WERI-Rb-1 (cell line): ENCODE measurements at places on chromosomes 12 and 14.

DNA sequence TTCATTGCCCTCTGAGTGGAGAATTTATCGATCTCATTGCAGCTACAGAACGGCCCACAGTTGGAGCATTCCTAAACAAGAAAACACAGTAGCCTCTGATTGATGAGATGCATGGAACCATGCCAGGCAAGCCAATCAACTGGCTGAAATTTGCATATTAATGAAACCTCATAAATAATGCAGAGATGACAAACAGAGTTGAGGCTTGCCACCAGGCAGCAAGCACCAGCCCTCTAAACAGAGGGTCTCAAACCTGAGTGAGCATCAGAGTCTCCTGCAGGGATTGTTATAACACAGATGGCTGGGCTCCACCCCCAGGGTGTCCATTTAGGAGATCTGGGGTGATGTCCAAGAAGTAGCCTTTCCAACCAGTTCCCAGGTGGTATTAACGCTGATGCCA lies 60.9 kb upstream of the CMKLR1 start:
- no peak for DNase-seq

GRCh38 chr14:33352821-33353220 lies 414.1 kb downstream of the NPAS3 start:
- DNase-seq, result no peak

DNA sequence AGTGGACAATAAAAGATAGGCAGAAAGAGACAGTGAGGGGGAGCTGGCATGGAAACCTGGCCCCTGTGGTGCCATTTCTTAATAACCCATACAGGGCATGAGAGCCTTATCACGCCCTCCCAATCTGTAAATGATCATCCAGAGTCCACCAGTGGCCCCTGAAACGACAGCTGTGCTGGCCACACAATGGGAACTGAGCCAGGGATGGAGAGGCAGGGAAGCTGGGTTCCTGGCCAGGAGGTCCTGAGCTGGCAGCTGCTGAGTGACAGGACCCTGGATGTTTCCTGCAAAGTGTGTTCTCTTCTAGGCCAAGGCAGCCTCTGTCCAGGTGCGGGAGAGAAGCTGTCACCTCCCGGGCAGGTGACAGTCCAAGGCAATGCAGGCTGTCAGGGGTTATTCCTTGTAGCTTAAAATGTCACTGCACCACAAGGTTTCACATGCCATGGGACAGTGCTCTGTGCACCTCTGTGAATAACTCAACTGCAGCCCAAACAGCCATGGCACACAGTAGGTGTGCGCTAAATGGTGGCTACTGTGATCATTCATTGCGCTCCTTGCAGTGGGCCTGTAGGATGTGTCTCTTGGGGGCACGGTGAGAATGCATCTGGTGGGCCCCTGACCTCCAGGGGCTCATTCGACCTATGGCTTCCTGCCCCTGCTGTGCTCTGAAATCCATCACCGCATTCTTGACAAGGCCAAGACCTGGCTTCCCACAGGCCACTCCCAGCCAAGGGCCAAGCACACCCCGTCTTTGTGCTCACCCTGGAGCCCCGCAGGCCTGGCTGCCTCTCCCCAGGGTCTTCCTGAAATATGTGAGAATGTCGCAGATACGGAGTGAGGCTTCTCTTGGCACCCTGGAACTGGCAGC lies 46.3 kb upstream of the BCL11B start:
- DNase-seq, result no peak

DNA sequence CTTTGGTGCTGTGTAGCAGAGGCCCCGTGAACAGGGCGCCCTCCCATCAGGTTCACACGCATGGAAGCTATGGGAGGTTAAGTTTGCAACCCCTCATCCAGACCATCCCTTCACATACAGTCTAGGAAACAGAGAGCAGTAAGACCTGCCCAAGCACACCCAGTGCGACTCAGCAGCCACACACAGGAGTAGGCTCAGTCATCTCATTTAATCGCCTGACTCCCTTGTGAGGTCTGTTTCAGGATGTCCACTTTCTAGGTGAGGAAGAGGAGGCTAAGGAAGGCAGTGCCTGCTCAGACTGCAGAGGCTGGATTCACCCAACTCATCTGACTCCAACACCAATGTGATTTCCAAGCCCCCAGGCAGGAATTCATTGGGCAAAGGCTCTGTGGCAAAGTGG lies 11.9 kb downstream of the BDKRB1 start:
- no peak for DNase-seq

DNA sequence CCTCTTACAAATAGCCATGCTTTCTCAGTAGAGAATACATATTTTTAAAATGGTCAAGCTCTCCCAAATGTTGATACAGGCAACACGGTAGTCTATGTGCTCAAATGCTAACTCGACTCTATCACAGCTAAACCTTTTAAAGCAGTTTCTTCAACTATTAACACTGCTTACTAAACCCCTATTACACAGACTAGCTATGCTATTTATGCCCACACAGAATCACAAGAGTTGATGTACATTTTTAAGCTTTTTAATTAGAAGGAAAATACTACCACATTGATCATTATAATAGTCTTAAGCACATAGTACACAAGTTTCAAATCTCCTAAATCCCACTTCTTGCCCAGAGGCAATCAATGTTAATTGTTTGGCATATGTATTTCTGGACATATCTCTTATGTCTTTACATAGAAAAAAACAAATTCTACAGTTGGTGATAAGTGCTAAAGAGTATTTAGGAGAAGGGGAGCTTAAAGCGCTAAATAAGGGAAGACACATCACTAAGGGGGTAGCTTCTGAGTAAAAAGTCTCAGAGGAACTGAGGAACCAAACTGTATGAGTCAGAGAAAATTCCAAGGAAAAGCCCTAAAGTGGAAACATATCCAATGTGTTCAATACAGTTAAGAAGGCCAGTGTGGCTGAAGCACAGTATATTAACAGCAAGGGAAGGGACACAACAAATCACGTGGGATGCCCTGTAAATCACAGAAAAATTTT lies 13.7 kb downstream of the HNRNPC start:
- no peak for DNase-seq

DNA sequence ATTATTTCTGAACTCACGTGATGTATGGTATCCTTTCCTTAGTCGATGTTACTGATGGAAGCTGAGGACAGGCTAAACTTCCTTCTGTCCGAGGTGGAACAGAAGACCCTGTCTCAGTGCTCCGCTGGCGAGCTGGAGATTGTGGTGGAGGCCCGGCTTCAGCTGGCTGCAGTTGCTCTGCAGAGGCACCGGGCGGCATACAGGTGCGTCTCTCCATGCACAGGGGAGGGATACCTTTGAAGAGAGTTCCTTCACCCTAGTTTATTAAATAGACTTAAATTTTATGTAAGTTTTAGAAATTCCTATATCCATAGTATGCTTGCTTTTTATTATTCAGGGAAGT lies 186.7 kb upstream of the NEDD1 start:
- no peak for DNase-seq
